Stimulated activated CD8-positive, alpha-beta memory T cell treated with anti-CD3 and anti-CD28 coated beads, Interleukin-7, amount 100 ng/mL, for 1 hour (primary cell): ENCODE measurements at places on chromosomes 1 and 21.

DNA sequence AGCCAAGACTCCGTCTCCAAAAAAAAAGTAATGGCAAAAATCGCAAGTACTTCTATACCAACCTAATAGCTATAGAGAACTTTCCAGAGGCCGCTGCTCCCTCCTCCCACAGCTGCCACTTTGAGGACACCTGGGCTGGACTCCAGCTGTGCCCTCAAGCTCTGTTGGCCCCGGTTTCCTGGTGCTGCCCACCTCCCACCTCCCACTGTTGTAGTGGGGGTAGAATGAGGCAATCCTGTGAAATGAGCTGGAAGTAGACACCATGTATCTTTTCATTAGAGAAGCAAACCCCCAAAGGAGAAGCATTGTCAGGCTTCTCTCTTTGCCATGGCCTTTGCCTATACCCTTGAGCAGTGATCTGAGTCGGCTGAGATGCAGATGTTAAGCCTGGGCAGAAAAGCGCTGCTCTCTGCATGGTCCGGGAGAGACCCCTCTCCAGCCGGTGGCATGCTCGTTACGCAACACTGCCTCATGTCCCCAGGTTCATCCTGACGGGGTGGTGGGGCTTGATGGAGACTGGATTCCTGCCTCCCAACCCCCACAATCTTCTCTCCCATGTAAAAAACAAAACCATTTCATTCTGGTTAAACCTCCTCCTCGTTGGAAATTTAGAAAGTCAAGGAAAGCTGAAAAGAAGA lies 39.7 kb downstream of the SIM2 start:
- no peak for DNase-seq

DNA sequence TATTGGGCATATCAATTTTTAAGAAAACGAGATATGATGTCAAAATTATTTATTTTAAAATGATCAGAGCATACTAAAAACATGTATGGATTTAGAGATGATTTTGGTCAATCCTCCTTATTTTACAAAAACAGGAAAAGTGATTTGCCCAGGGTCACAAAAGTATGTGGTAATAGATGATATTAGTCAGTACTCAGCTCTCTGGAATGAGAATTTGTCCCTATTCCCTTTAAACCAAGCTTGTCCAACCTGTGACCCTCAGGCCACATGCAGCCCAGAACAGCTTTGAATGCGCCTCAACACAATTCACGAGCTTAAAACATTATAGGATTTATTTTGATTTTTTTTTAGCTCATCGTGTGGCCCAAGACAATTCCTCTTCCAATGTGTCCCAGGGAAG lies 104.7 kb downstream of the AKT3 start:
- no peak for DNase-seq

- DNase-seq, result no peak
These were observed 94.1 kb downstream of the GALNT2 start for GRCh38 chr1:230160957-230161771.

DNA sequence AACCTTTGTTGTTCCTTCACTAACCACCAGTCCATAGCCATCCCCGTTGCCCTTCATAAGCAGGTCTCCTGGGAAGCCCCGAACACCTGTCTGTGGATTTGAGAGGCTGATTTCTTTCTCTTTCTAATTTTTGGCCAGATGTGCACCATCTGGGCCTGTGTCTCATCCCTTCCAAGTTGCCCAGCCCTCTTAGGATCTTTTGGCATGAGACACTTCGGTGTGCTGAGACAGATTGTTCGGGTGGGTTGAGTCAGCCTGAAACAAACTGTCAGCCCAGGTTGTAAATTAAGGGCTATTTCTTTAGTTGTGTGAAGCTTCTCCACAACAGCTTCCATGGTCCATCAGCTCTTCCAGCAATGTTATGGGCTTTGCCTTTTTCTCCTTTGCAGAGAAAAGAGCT lies 1.4 kb upstream of the DNAJC11 start:
- DNase-seq, result no peak

- DNase-seq, result no peak
These were observed 175.8 kb downstream of the PTGER3 start for GRCh38 chr1:70871790-70872189.

DNA sequence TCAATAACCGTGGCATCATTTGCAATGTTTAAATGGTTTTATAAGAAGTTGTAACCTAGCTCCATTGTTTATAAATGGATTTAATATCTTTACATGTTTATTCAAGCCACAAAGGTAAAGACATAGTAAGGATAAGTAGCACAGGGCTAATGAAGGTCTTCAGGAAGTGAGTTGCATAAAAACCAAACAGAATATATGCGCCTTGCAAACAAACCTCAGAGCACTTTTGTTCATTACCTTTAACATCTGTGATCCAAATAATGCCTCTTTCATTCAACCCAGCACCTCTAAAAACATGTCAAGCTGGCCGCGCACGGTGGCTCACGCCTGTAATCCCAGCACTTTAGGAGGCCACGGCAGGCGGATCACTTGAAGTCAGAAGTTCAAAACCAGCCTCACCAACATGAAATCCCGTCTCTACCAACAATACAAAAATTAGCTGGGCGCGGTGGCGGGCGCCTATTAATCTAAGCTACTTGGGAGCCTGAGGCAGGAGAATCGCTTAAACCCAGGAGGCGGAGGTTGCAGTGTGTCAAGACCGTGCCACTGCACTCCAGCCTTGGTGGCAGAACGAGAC lies 25.3 kb downstream of the BRINP3 start:
- no peak for DNase-seq

DNA sequence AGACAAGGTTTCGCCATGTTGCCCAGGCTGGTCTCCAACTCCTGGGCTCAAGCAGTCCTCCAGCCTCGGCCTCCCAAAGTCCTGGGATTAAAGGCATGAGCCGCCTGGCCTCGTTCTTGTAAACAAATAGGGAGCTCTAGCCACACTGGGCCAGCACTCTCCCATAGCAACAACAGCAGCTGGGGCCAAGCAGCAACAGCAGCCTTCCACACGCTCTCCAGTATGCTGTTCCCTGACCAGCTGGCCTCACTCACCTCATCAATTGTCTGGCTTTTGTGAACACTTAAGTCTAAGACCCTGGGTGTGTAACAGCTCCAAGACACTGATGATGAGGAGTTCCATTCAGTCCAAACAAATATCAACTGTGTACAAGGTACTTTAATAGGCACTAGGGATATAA lies 16.9 kb upstream of the GLIS1 start:
- no peak for DNase-seq

DNA sequence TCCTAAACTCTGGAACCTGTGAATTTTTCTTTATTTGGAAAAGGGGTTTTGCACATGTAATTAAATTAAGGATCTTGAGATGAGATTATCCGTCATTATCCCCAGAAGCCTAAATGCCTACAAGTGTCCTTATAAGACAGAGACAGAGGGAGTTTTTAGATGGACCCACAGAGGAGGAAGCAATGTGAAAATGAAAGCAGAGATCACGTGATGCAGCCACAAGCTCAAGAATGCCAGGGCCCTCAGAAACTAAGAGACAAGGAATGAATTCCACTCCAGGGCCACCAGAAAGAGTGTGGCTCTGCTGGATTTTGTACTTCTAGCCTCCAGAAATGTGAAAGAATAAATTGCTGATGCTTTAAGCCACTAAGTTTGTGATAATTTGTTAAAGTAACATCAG lies 183.6 kb upstream of the UBE2U start:
- DNase-seq, result no peak

- no peak for DNase-seq
These were observed 14.8 kb upstream of the ZNF436 start for GRCh38 chr1:23384312-23385058.
